ENCODE measurements at places on chromosomes 6 and 20.
A peak's percentile ranks its signal among the peaks of the same experiment; 100 is the strongest.

GRCh38 chr20:32527052-32527446 lies 58.1 kb downstream of the NOL4L start:
- no peak for DNase-seq

DNA sequence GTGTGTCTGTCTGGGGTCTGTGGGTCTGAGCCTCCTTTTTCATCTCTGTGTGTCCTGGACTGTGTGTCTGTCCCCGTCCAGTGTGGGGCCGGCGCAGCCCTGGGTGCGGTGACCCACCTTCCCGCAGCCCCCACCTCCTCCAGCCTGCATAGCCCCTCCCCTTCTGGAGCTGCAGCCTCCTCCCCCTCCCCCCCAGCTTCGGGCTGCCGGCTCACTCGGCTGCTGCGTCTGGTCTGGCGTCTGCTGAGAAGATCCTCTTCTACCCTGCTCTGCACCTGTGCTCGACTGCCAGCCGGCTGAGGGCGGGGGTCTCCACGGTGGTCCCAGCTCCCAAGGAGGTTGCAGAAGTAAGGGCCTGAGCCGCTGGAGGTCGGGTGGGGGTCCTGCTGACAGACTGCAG lies 7.6 kb upstream of the LKAAEAR1 start:
- DNase-seq = no peak

DNA sequence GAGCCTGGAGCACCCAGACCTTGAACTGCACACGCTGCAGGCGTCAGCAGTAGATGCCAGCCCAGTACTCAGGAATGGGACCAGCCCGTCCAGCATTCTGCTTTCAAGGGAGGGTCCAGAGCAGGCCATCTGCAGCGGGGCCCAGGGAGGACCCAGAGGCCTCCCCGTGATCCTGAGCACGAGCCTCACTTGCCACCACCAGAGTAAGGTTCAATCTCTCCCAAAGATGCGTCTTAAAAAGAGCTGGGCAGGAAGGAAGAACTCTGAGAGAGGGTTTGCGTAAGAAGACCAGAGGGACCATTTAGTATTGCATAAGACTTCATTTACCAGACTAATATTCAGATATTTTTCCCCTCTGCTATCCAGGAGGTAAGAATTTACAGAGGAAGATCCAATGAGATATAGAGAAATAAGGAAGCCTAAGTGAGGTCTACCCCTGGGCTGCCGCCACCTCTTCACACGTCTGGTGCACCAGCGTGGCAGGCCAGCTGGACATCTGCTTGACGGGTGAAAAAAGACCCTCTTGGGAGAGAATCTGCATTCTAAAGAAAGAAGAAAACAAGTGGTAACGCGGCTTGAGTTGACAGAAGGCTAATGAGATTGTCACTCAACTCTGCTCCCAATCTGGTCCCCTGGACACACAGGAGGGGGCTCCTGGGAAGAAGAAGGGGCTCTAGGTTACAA lies 107.3 kb downstream of the PRND start:
- no peak for DNase-seq

- no peak for DNase-seq
Measured at GRCh38 chr6:7543789-7544424, 2.4 kb downstream of the DSP start.

GRCh38 chr6:15500901-15501825 lies 161.7 kb downstream of the DTNBP1 start:
- DNase-seq = no peak

DNA sequence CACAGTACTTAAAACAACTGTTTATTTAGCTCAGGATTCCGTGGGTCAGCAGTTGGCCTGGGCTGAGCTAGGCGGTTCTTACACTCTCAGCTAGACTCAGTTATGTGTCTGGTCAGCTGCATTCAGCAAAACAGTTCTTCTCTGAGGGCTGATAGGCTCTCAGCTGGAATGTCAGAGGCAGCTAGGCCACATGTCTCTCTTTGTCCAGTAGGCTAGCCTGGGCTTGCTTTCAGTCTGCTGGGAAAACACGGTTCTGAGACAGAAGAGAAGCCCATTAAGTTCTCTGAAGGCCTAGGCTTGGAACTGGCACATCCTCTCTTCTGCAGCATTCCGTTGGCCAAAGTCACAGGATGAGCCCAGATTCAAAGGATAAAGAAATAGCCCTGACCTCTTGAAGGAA lies 65.6 kb downstream of the TULP4 start:
- no peak for DNase-seq

DNA sequence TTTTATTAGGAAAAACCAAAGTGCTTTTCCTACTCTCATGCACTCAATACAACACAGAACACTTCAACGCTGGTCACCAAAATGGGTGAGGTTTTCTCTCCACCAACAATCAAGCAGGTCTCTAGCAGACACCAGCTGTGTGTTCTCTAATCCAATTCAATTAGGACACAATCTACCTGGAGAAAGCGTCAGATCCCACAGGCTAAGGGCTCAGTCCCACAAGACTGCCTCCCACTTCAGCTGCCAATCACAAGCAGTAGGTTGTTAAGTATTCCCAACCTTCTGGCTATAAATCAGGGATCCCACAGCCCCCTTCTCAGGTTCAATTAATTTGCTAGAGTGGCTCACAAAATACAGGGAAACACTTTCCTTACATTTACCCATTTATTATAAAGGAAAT lies 47.7 kb downstream of the STMND1 start:
- no peak for DNase-seq

- peak; percentile 31 for DNase-seq
Measured at GRCh38 chr6:111113336-111114086, 26.2 kb downstream of the SLC16A10 start.

DNA sequence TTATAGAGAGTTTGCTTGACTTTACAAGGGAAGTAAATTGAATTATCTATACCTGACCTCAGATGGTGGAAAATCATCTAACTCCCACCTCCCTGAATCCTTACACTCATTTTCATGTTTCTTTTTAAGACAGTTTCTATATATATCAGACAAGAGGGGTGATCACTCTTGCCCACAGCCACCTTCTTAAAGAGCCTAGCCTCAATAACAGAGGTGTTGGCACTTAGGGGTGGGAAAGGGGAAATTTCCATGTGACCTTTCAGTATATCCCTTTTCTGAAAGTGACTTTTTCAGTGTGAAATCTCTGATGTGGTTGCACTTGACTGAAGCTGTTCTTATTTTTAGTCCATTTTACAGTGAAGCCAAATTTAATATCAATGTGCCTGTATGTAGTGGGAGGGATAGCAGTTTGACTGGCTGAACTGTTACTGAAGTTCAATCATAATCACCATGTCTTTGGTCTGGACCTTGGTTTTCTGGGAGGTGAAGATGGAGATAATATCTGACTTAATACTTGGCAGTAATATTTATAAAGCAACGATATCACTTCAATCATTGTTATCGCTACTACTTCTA lies 141.3 kb downstream of the MAP3K7 start:
- DNase-seq = no peak

GRCh38 chr6:52284131-52284459 lies 447 bp downstream of the MCM3 start:
- DNase-seq = no peak

DNA sequence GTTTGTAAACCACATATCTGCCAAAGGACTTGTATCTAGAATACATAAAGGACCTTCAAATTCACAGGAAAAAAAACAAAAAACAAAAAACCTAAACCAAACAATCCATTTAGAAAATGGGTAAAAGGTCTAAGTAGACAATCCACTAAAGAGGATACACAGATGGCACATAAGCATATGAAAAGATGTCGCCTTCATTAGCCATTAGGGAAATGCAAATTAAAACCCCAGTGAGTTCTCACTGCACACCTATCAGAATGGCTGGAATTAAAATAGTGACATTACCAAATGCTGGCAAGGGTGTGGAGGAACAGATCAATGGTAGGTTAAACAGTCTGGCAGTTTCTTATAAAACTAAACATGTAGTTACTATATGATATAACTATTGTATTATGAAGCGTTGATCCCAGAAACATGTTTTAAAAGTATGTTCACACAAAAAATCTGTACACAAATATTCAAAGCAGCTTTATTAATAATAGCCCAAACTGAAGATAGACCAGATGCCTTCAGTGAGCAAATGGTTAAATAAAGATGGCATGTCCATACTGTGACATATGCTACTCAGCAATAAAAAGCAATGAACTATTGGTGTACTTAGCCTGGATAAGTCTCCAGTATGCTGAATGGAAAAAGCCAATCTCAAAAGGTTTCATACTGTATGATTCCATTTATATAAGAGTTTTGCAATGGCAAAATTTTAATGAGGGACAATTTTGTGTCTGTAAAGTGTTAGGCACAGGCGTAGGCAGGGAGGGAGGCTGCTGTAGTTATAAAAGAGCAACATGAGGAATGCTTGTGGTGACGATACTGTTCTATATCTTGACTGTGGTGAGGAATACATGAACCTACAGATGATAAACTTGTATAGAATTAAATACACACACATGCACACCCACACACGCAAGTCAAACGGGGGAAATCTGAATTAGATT lies 43.9 kb downstream of the PLCB1 start:
- no peak for DNase-seq

DNA sequence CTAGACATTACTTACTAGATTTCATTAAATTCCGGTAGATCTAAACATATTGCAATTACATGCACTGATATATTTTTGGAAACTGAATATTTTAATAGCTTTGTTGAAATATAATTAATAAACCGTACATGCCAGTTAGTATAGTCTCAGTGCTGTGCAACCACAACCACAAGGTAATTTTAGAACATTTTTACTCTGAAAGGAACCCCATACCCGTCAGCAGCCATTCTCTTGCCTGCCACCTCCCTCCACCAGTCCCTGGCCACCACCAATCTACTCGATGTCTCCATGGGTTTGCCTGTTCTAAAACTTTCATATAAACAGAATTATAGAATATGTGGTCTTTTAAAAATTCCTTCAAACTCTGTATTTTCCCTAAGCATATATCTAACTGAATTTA lies 293.9 kb downstream of the THBS2 start:
- DNase-seq = no peak

DNA sequence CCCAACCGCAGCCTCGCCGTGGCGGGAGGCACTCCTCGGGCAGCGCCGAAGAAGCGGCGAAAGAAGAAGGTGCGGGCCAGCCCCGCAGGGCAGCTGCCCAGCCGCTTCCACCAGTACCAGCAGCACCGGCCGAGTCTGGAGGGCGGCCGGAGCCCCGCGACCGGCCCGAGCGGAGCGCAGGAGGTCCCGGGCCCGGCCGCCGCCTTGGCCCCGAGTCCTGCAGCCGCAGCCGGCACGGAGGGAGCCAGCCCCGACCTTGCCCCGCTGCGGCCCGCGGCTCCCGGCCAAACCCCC lies 525 bp downstream of the PNRC1 start:
- DNase-seq = no peak

Data from T-cell (primary cell).